GM12864 (cell line): ENCODE measurements at places on chromosomes 13 and 19.

GRCh38 chr13:20349564-20350381, 117.7 kb upstream of the GJB6 start:
- DNase-seq = no peak

- DNase-seq = no peak
Measured at GRCh38 chr13:73059460-73060250, 850 bp downstream of the KLF5 start.

DNA sequence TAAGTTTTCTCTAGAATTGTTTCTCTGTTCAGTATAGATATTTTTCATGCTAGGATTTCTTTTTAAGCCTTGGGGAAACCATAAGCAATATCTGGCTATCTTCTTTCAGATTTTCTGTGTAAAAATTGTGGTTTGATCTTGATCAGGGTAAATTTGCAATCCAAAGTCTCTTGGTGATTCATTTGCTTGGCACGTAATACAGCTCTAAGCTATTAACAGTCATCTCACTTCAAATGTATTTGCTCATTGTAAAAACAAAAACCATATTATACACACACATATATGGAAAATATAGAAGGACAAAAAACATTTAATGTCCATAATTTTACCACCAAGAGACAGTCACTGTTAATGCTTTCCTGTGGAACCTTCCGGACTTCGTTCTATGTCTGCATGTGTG, 191.0 kb downstream of the SHISA2 start:
- DNase-seq = no peak

GRCh38 chr13:22594041-22594440, 586.7 kb upstream of the SGCG start:
- DNase-seq = no peak

DNA sequence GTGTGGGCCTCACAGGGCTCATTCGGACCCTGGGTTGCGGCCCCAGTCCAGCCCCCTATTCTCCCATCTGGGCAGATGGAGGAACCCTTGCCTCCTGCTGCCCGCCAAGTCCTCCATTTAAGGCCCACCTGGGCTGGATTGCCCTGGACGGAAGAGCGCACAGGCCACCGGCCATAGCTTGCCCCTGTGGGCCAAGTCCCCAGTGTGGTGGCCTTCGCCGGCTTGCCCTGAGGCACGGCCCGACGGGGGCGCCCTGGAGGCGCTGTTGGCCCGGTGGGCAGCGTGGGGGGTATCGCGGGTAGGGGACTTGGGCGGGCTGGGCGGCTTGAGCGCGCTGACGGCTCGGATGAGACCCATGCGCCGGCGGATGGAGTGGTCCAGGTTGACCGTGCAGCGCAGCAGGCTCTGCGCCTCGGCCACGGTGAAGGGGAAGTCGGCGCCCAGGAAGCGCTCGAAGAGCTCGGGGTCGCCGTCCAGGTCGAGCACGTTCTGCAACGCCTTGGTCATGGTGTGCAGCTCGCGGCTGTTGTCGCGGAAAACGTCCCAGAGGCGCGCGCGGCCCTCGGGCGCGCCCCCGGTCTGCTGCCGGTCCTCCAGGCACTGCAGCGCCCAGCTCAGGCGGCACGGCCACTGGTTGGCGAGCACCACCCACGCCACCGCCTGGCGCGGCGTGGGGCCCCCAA, 8.8 kb downstream of the NKPD1 start:
- no peak for DNase-seq

GRCh38 chr19:47013041-47013517, 6.6 kb upstream of the NPAS1 start:
- no peak for DNase-seq
